ENCODE measurements at places on chromosomes 16 and 17.
A peak's percentile ranks its signal among the peaks of the same experiment; 100 is the strongest.

- peak; percentile 4 for DNase-seq
These were observed 8.7 kb downstream of the CLEC19A start for GRCh38 chr16:19294156-19294649.

DNA sequence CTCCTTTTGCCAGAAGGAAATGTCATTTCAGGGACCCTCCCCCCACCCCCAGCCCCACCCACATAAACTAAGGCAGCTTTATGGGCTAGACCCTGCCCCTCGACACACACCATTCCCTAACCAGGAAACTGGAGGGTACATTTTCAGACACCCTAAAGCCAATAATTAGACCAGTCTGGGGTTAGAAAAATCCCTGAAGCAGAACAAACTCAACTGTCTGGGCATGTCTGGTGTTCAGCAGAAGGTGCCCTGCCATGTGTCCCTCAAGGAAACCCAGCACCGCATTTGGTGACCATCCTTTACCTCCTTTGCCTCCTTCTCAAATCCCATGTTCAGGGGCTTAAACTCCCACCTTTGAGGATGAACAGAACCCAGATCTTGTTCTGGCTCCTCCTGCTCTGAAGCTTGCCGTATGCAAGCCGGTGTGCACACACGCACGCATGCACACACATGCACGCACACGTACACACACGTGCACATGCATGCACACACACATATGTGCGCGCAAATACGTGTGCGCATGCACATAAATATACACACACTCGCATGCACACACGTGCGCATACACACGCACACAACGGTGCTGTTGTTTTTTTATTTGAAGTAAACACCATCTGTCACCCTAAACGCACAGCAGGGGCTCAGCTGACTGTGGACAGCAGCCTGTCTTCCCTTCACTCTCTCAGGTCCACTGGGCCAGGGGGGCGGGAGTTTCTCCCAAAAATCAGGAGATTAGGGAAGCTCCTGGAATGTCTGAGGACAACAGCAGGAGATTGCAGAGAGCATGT is 156.8 kb upstream of the TNRC6C start:
- DNase-seq: no peak

DNA sequence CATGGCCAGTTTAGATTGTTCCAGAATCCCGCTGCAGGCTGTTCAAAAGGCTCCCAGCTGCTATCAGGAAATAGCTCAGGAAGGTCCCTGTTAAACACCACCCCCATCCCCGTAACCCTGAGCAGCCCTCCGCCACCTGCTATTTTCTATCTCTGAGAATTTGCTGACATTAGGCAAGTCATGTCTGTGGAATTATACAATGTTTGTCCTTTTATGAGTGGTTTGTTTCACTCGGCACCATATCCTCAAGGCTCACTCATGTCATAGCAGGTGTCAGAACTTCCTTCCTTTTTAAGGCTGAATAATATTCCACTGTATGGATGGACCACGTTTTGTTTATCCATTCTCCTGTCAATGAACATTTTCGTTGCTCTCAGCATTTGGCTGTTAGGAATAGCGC is 164.3 kb upstream of the FOXF1 start:
- no peak for DNase-seq

DNA sequence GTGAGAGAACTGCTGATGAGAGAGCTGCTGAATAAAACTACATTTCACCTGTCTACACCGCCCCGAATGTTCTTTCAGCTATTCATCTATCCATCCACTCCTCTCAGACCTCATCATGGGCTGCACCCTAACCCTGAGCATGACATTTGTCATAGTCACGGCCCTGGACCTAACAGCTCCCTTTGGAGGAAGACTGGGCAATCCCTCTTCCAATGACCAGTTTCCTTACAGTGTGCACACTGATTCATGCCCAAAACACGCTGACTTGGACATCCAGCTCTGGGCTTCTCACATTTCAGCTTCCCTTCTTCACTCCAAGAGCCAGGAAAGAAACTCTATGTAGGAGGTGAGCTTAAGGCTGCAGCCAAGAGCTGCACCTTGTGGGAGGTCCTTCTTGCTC is 41.8 kb upstream of the ARL4D start:
- no peak for DNase-seq

DNA sequence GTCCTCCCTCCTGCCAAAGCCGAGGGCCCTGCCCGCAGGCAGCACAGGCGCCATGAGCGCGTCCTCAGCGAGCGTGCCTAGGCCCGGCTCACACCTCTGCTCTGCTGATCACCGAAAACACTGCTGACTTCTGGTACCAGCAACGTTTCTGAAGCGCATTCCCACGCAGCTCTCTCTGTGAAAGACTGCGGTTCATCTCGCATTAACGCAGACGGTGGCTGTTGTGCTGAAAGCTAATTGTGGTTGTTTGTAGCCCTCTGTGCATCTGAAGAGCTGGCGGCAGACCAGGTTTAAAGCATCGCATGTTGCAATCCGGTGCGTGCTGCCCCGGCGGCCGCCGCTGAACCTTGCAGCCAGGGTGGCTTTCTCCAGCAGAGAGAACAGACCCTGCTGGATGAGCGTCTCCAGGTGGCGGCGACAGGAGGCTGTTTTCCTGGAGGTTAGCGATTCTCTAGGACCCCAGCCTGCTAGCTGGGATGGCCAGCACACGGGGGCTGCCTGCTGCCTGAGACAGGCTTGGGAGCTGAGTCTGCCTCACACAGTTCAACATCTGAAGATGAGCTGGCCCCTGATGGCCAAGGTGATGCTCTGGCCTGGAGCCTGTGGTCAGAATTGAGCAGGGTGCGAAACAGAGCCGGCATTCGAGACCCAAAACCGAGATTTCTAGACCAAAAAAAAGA is 49.8 kb upstream of the CHMP6 start:
- DNase-seq: no peak

- no peak for DNase-seq
These were observed 146.5 kb upstream of the CDH11 start for GRCh38 chr16:65268331-65268730.

- no peak for DNase-seq
These were observed 3.9 kb upstream of the HEXIM1 start for GRCh38 chr17:45144199-45145034.

DNA sequence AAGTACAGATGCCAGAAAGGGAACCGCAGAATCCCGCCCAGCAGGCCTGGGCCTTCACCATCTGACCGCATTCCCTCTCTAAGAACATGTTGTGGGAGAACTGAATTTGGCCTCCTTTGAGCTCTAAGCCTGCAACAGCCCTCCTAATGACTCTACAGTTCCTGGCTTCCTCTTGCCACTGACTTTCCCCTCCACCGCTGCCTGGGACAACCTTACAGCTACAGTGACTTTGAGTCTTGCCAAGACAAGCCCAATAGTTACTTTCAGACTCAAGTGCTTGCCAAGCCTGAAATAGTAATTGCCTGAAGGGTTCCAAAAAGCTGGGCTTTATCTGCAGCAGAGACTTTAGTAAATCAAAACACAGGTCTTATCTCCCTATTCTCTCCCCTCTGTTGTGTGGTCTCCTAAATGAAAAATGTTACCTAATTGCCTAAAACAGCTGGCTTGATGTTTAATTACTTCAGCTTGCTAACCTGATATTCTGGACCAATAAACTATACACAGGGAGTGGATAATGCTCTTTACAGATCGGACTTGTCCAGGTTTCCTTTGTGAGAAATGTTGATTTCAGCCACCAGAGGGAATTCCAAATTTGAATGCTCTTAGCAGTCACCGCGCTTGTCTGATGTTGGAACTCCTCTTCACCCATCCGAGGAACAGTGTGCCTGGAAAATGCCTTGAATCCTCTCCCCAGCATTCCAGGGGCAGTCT is 85.1 kb upstream of the TBX2 start:
- no peak for DNase-seq

DNA sequence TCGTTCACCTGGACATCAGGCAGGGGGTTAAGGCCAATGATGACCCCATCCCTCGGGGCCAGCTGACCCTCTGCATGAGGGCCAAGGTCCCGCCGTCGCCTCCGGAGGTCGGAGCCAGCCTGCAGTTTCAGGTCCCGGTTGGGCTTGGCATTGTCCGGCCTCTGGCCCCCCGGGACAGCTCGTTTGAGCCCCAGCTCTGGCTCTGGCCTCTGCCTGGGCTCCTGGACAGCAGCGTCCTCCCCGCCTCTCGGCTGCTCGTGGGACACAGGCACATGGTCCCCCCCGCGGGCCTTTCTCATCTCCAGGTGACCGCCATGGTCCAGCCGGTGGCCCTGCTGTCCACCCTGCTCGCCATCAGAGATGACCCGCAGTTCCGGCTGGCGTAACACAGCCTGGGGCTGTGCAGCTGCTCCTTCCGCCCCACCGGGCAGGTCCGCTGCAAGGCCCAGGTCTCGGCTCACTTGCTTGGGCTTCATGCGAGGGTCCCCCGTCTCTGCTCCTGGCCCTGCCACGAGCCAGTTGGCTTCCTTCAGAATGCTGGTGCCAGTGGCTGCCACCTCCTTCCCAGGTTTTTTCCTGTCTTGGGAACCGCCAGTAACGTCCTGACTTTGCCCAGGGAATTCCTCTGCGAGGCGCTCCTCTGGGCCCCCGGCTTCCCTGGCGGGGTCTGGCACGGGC is 6.7 kb downstream of the NDUFAF8 start:
- DNase-seq: no peak

- no peak for DNase-seq
These were observed 46.8 kb downstream of the TMEM132E start for GRCh38 chr17:34626121-34626681.

DNA sequence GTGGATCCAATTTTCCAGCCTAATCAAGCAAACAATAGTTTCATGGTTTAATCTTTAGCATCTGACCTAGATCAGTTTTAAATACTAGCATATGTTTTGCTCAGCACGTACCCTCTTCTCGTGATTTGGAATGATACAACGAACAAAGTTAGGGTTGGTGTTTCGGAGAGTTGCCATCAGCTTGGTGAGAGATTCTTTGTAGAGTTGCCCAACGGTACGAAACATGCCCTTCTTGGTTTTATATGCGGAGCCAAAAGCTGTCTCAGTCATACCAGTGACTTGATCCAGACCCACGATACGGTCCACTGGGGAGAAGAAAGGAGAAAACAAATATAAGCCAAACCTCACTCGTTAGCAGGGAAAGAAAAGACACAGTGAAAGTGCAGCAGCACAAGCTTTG is 85.3 kb downstream of the NDEL1 start:
- no peak for DNase-seq

DNA sequence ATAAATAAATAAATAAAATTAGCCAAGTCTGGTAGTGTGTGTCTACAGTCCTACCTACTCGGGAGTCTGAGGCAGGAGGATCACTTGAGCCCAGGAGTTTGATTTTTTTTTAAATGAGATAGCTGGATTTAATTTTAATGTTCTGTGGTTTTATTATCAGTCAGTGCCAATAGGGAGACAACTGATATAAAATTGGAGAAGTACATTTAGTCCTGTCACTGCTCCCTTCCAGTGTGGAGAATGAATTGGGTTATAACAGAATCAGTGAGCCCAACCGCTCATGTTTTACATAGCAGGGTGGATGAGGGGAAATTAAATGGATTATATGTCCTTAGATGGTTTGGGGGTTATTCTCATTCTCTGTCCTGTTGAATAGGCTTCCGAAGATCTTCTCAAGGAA is 6.2 kb downstream of the NME1 start:
- DNase-seq: no peak

DNA sequence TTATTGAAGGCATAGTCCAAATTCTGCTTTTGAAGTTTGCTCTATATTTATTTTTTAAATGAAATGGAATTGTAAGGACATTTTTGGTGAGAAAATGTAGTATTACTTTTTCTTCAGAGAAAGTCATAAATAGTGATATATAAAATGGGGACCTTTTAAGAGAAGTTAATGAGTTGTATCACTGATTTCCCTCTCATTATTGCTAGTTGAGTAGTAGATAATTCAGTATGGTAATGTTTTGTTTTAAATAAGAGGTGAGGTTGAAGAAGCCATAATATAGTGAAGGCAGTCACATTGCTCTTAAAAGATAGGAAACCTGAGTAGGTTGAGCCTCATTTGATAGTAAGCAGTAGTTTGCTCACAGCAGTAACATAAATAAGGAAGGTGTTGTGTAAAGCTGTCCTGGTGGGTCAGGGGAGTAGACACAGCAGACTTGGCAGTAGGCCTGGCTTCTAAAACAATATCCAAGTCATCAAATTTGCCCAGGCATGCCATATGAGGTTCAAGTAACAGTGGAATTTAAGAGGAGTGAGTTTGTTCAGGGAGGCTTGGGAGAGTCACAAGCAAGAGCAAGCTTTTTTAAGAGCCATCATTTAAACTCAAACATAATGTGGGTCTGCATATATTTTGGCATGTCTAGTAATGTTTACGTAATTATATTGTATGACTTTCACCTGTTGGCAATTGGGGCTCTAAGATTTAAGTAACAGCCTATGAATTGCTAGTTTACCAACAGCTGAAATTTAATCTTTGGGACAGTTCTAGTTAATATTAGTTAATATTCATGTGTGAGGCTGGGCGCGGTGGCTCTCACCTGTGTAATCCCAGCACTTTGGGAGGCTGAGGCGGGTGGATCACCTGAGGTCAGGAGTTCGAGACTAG is 6.5 kb downstream of the NFATC3 start:
- no peak for DNase-seq

DNA sequence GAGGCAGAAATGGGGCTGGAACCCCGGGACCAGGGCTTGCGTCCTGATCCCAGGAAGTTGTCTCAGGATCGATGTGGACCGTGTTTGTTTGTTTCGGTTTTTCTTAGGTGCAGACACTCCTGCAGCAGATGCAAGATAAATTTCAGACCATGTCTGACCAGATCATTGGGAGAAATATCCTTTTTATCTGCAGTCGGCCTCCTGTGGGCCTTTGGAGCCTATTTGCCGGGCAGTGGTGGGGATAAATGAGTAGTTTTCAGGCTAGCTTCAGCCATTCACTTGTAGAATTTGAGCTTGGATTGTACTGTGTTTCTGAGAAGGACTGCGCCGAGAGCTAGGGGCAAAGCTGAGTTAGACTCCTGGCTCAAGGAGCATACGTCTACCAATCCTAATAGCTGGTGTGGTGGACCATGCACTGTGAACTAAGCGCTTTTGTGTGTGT is 816 bp downstream of the HSBP1 start:
- no peak for DNase-seq

- no peak for DNase-seq
These were observed 1.2 kb upstream of the C17orf99 start for GRCh38 chr17:78144736-78145641.

DNA sequence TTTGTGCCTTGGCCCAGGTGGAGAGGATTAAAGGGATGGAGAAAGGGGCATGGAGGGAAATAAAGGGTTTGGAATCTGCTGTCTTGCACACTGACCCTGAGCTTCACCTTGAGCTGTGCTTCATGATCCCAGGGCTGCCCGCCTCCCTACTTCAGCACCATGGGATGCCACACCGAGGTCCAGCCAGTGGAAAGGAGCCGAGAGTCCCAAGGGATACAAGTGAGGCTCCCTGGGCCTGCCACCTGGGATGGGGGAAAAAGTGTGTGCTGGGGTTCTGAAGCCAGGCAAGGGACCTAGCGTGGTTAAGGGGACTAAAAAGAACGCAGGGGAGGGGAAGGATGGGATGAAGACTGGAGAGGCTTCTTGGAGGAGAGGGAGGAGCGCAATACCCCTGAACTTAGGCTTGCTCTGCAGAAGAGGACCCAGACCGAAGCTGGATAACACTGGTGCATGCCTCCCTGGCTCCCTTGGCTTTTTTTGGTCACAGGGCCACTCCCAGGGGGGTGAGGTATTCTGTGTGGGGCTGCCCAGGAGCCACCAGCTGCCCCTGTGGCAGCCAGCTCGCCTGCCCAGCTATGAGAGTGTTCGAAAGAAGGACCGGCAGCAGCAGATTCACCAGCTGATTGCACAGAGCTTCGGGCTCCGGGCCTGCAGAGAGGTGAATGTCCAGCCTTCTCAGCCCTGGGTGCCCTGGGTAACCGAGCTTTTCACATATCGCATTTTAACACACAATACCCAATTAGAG is 7.2 kb downstream of the MRPL27 start:
- no peak for DNase-seq

GRCh38 chr17:78722246-78722761 is 59.8 kb downstream of the CYTH1 start:
- no peak for DNase-seq

- DNase-seq: no peak
These were observed 4.6 kb downstream of the KRT34 start for GRCh38 chr17:41377546-41377945.

Data from stimulated activated CD4-positive, alpha-beta T cell treated with anti-CD3 and anti-CD28 coated beads, Interleukin-1b, Interleukin-23, amount 100 ng/mL, for 24 hours (primary cell).